Activated naive CD4-positive, alpha-beta T cell treated with anti-CD3 and anti-CD28 coated beads for 36 hours (primary cell): ENCODE measurements at places on chromosomes 11 and 22. TPM values are rescaled to one million over a fixed set of nuclear protein-coding genes. Genes with fewer than 3 reads are reported as not detected.

- no peaks in the 10 kb centered on the region for H3K4me1 ChIP-seq
- H3K27ac ChIP-seq, result no peak overlapping the region
Measured at GRCh38 chr11:115984228-115984627, 480.0 kb upstream of the CADM1 start.

DNA sequence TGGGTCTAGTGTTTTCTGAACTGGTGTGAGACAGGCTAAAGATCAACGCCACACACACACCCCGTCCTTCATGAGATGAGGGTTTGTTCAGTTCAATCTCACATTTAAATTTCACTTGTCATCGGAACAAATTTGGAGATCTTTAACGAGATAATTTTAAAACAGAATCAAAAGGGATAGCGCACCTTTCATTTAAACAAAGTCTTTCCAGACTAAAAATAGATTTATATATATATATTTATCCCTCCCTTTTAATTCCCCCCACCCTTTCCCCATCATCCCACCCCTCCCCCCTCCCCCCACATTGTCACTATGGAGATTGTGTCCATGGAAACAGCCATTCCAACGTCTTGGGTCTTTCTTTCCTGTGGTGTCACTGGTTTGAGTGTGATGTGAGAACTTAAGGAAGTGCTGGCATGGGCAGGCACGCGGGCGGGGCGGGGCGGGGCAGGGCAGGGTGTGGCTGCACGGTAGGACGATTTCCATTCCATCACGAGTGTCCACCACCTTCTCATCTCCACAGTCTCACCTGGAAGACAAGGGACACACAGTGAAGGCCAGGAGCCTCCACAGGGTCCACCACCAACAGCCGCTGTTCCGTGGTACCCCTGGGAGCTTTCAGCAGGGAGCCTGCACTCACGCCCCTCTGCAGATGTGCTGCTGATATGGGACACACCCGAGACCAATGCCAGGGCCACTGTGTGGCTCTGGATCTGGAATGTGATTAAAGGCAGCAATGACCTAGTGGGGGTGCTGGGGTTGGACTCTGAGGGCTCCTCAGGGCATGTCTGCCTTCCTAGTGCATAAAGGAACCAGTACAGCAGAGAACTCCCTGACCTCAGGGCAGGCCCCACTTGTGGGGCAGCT, 30.5 kb upstream of the CYP2D6 start:
- no peak overlapping the region for H3K4me3 ChIP-seq
- H3K27me3 ChIP-seq, result no peaks in the 10 kb centered on the region
- H3K36me3 ChIP-seq, result peaks cover 2% of the 10 kb centered on the region
- DNase-seq, result no peak

GRCh38 chr22:45740236-45740635, 68.6 kb downstream of the ATXN10 start:
- H3K4me1 ChIP-seq, result peaks cover 4% of the 10 kb centered on the region
- H3K27ac ChIP-seq, result no peak overlapping the region
- H3K36me3 ChIP-seq, result peaks cover 36% of the 10 kb centered on the region
- H3K27me3 ChIP-seq, result no peaks in the 10 kb centered on the region

DNA sequence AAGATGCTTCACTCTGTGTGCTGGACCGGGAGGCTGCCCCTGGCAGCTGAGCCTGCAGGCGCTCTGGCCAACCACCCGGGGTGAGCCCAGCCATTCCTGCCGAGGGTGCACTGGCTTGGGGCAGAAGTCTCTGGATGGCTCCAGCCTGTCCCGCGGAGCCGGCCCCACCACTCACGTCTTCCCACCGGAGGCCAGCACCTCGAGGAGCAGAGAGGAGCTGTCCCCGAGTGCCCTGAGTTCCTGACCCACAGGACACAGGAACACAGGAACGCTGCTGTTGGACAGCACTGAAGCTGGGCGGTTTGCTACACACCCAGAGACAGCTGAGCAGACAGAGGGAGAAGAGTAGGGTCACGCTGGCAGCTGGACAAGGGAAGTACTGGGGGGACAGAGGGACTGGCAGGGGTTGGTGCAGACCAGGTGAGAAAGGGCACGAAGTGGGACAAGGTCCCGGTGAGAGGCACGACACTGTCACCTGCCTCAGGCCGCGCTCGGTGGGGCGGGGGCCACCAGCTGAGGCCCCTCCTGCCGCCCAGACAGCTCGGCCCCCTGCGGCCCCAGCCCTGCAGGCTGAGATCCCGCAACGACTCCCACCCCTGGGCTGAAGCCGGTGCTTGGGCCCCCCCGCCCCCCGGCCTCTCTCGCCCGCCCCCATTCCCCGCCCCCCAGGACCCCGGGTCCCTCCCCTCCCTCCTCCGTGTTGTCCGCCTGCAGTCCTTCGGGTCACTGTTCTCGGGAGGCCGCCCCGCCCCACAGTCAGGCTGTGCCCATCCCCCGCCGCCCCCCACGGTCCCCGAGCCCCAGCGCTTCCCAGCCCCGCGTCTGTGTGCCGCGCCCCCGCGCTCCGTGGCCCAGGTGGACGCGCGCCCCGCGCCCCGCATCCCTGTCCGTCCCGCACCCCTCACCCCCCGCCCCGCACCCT, 624 bp upstream of the B4GALNT4 start:
- no peak overlapping the region for H3K27ac ChIP-seq
- H3K27me3 ChIP-seq, result peaks cover 25% of the 10 kb centered on the region
- DNase-seq, result no peak
- peaks cover 13% of the 10 kb centered on the region for H3K4me1 ChIP-seq

- H3K36me3 ChIP-seq, result no peaks in the 10 kb centered on the region
- H3K27me3 ChIP-seq, result no peaks in the 10 kb centered on the region
- no peak overlapping the region for H3K4me3 ChIP-seq
- no peak for DNase-seq
- H3K27ac ChIP-seq, result no peak overlapping the region
Measured at GRCh38 chr11:84164728-84165127, 878.6 kb upstream of the CCDC90B start.

- no peak overlapping the region for H3K27ac ChIP-seq
- no peak overlapping the region for H3K4me3 ChIP-seq
- no peaks in the 10 kb centered on the region for H3K27me3 ChIP-seq
- H3K4me1 ChIP-seq, result no peaks in the 10 kb centered on the region
- H3K36me3 ChIP-seq, result no peaks in the 10 kb centered on the region
Measured at GRCh38 chr11:12547953-12548650, 126.1 kb upstream of the TEAD1 start.

DNA sequence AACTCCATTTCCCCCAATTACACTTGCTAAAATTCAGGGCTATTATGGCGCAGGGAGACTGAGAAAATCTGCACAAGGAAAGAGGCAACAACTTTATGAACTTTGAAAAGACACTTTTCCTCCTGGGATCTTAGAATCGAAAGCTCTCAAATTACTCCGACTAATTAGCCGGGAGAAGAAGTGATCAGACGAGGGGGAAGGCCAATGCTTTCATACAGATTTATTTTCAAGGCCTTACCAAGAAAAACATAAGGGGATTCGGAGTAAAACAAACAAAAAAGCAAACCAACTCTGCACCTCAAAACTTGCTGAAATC, 1.6 kb downstream of the PAX6 start:
- DNase-seq, result no peak
- no peak overlapping the region for H3K27ac ChIP-seq
- H3K4me3 ChIP-seq, result peak overlapping the region; percentile 57

GRCh38 chr22:34038801-34039555, 118.7 kb upstream of the LARGE1 start:
- H3K36me3 ChIP-seq, result no peaks in the 10 kb centered on the region
- no peak for DNase-seq
- no peaks in the 10 kb centered on the region for H3K4me1 ChIP-seq
- H3K27me3 ChIP-seq, result peaks cover 2% of the 10 kb centered on the region
- no peak overlapping the region for H3K4me3 ChIP-seq
- H3K27ac ChIP-seq, result no peak overlapping the region

DNA sequence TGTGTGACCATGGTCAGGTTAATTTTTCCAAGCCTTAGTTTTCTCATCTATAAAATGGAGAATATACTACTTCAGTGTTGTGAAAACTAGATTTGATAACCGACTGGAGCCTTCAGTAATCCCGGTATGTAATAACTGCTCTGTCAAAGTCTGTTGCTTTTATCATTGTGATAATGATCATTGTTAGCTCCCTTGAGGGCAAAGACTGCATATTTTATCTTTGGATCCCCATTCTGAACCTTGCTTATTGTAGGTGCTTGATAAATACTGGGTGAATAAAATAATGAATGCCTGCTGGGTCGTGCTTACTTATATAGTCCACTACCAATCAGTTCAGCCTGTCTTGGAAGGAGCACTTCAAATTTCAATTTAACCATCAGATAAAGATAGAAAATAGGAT, 105.3 kb downstream of the ARFGAP2 start:
- no peak overlapping the region for H3K4me3 ChIP-seq
- no peaks in the 10 kb centered on the region for H3K4me1 ChIP-seq
- H3K27ac ChIP-seq, result no peak overlapping the region
- no peaks in the 10 kb centered on the region for H3K27me3 ChIP-seq

GRCh38 chr11:3616721-3617460, 24.9 kb downstream of the ART5 start:
- no peak for DNase-seq
- H3K4me1 ChIP-seq, result peaks cover 14% of the 10 kb centered on the region
- H3K27me3 ChIP-seq, result no peaks in the 10 kb centered on the region
- no peak overlapping the region for H3K4me3 ChIP-seq
- H3K27ac ChIP-seq, result no peak overlapping the region

- H3K4me1 ChIP-seq, result peaks cover 20% of the 10 kb centered on the region
- H3K27me3 ChIP-seq, result no peaks in the 10 kb centered on the region
- no peak for DNase-seq
- H3K36me3 ChIP-seq, result no peaks in the 10 kb centered on the region
- H3K27ac ChIP-seq, result no peak overlapping the region
Measured at GRCh38 chr11:121337740-121338272, 45.2 kb downstream of the SC5D start.

- DNase-seq, result no peak
- no peaks in the 10 kb centered on the region for H3K27me3 ChIP-seq
- no peaks in the 10 kb centered on the region for H3K36me3 ChIP-seq
Measured at GRCh38 chr11:125982348-125982730, 36.5 kb downstream of the VSIG10L2 start.

DNA sequence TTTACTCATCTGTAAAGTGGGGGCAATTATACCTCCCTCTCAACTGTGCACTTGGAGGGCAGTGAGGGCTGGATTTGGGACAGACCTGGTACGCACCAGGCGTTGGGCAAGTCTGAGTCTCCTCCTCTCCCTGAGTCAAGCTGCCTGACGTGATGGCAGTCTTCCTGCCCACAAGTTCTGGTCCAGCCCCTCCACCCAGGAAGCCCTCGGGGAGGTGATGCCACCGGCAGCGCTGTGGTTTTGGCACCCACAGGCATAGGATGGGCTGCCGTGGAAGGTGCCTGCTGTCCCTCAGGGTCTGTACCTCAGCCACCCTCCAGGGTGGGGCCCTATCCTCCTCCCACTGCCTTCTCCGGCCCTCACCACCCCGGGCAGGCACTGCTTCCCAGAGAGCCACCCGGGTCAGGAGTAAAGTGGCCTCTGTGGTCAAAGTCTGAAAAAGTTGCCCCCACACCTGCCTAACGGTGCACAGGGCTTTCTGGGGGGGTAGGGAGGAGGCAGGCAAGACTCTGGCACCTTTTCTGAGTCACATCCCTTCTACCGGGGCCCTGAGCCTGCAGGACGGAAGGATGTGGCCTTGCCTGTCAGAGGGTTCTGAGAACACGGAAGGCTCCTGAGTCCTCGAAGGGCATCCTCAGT, 6.5 kb upstream of the APOBEC3H start:
- peak; percentile 94 for DNase-seq
- H3K4me1 ChIP-seq, result peaks cover 72% of the 10 kb centered on the region
- H3K36me3 ChIP-seq, result no peaks in the 10 kb centered on the region
- peak overlapping the region; percentile 91 for H3K27ac ChIP-seq
- H3K27me3 ChIP-seq, result no peaks in the 10 kb centered on the region

DNA sequence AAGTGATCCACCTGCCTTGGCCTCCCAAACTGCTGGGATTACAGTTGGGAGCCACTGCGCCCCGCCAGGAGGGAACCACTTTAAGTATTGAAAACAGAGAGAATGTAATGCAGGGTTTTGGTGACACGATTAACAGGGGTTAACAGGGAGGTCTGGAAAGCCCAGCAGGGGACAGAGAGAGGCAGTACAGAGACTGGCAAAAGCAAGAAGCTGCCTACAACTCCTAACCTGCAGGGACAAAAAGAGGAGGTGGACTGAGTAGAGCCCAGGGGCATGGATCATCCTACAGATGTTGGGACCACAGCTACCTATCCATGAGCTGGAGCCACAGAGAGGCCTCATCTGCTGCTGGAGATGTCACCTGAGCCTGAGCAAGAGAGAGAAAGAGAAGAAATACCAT, 1.7 kb upstream of the SPINDOC start:
- peaks cover 3% of the 10 kb centered on the region for H3K27me3 ChIP-seq
- H3K4me1 ChIP-seq, result peaks cover 18% of the 10 kb centered on the region
- no peak overlapping the region for H3K4me3 ChIP-seq
- no peak overlapping the region for H3K27ac ChIP-seq
- DNase-seq, result no peak
- H3K36me3 ChIP-seq, result no peaks in the 10 kb centered on the region

- H3K4me1 ChIP-seq, result peaks cover 48% of the 10 kb centered on the region
- no peak for DNase-seq
- peak overlapping the region; percentile 57 for H3K4me3 ChIP-seq
- H3K27ac ChIP-seq, result no peak overlapping the region
- peaks cover 3% of the 10 kb centered on the region for H3K36me3 ChIP-seq
Measured at GRCh38 chr11:31808721-31809540, 2.2 kb downstream of the PAX6 start.

- H3K36me3 ChIP-seq, result no peaks in the 10 kb centered on the region
- H3K4me1 ChIP-seq, result no peaks in the 10 kb centered on the region
- no peak overlapping the region for H3K27ac ChIP-seq
- no peak for DNase-seq
- no peak overlapping the region for H3K4me3 ChIP-seq
Measured at GRCh38 chr11:126821827-126822226, 178.7 kb downstream of the KIRREL3 start.

Gene TRIM34
- 12.8 TPM for total RNA-seq

Gene GP1BB
- total RNA-seq, result not detected

Gene LDHAL6A
- total RNA-seq, result 0.19 TPM

Gene SLC6A5
- total RNA-seq, result not detected

Gene TSSK2
- not detected for total RNA-seq

Gene OR8D4
- not detected for total RNA-seq
